Stimulated activated CD4-positive, alpha-beta T cell treated with anti-CD3 and anti-CD28 coated beads, Interleukin-2, amount 100 ng/mL, for 48 hours (primary cell): ENCODE measurements at places on chromosomes 13 and 19.
A peak's percentile ranks its signal among the peaks of the same experiment; 100 is the strongest.

- DNase-seq: no peak
Observed at GRCh38 chr13:80716610-80717081, 375.7 kb upstream of the SPRY2 start.

DNA sequence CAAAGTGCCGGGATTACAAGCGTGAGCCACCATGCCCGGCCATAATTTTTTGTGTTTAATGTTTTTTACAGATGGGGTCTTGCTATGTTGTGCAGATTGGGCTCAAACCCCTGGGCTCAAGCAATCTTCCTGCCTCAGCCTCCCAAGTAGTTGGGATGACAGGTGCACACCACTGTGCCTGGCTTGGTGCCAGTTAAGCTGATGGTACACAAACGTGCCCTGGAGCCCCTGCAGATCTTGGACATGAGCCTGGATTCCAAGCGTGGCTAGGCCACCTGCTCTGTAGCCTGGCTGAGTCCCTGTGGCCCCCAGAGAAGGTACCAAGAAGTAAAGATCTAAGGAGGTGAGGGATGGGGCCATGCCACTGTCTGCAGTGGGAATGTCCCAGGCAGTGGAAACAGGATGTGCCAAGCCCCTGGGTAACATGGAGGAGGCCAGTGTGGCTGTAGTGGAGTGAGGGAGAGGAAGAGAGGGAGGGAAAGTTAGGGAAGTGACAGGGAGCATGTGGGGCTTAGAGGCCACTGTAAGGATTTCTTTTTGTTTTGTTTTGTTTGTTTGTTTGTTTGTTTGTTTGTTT, 7.0 kb downstream of the PRODH2 start:
- DNase-seq: no peak

- DNase-seq: no peak
Observed at GRCh38 chr13:65937251-65937650, 1292.9 kb downstream of the PCDH9 start.

DNA sequence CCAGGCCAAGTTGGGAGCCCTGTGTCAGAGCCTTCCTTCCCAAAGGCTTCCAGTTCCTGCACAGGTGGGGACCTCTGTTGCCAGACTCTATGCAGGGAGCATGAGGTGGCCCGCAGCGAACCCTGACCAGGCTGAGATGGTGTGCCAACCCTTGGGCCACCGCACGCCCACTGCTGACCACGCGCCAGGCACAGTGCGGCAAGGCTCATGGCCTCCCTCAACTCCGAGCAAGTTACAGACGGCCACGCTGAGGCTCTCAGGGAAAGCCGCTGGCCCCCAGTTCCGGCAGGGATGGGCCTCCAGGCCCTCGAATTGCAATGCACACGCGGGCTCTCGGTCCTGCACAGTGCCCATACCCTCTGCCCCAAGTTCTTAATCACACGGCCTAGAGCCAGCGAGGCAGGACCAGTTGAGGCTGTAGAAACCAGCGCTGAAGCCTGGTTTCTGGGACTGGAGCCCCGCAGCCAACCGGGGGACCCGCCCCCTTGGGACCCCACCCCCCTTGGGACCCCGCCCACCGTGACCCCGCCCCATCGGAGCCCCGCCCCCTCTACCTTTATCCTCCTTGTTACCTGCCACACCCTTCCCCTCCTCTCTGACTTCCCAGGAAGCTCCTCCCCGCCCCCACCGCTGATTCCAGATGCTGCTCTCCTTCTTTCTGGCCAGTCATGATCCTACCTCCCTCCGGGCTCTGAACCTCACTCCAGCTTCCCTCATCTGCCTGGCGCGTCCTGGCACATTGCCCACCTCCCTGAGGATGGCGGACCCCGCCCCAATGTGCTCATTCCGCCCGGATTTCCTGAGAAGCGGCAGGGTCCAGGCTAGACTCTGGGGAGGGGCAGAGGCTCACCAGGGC, 6.0 kb downstream of the PEX11G start:
- no peak for DNase-seq

DNA sequence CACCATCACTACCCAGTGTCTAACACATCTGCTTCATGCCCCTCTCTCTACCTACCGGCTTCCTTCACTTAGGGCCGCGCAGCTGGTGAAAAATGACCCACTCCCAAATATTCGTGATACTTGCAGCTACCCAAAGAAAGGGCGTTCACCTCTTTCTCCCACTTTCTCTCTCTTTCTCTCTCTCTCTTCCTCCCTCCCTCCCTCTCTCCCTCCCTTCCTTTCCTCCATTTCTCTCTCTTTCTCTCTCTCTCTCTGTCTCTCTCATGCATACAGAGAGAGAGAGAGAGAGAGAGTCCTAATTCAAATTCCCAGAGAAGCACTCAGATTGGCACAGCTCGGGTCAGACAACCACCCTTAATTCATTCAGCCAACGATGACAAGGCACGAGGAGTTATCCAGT, 27.7 kb upstream of the POP4 start:
- no peak for DNase-seq

DNA sequence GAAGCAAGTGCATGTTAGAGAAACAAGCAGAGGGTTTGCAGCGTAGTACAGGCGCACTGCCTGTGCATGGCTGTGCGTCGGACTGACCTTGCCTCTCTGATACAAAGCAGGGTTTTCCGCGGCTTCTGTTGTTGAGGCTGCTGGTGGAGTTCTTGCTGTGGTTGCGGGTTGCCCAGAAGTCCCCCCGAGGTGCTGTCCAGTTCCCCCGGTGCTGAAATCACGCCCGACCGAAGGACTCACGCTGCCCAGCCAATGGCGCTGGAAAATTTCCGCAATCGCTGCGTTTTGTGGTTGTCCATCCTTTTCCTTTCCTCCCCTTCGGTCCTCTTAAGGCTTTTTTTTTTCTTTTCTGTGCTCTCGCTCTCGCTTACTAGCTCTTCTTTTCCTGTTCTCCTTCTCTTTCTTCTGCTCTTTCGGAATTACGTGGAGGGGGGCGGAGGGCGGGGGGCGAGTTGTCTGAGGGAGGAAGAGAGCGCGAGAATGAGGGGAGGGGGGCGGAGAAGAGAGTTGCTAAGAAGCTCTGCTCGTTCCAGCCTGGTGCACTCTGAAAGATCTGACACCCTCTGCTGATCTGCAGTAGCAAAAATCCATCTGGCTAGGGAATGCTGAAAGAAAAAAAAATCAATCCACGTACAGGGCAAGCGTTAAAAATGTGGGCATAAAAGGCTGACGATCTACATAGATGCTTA, at the start of gene SLITRK1:
Gene SLITRK1, minus strand, starts transcription at position 558 of the 689 bp plus-strand sequence. CDS start 967 bp downstream, outside the sequence.
- DNase-seq: no peak

GRCh38 chr13:81988567-81988966, 1647.6 kb upstream of the SPRY2 start:
- no peak for DNase-seq

DNA sequence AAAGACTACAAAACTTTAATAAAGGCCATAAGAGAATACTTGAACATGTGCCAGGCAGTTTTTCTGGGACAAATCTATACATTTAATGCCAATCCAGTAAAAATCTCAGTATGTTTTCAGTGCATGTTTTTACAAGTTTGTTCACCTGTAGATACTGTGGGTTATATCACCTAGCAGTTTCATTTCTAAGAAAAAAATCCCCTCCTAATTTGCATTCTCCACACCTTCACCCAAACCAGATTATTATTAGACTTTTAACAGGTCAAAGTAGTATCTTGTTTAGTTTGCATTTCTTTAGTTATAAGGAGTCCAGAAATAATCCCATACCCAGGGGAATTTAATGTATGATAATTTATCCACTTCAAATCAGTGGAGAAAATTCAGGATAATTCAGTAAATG, 17.0 kb upstream of the LPAR6 start:
- DNase-seq: no peak

GRCh38 chr19:13621413-13621812, 115.1 kb upstream of the CACNA1A start:
- DNase-seq: peak; percentile 53
